Posterior vena cava (tissue), 2 donors: ENCODE measurements at places on chromosomes 2 and 18. TPM values are rescaled to one million over a fixed set of nuclear protein-coding genes. Genes with fewer than 3 reads are reported as not detected.
A peak's percentile ranks its signal among the peaks of the same experiment; 100 is the strongest.

GRCh38 chr2:70133491-70134322 lies 46.4 kb downstream of the PCBP1 start:
- DNase-seq = peak; percentile 13

DNA sequence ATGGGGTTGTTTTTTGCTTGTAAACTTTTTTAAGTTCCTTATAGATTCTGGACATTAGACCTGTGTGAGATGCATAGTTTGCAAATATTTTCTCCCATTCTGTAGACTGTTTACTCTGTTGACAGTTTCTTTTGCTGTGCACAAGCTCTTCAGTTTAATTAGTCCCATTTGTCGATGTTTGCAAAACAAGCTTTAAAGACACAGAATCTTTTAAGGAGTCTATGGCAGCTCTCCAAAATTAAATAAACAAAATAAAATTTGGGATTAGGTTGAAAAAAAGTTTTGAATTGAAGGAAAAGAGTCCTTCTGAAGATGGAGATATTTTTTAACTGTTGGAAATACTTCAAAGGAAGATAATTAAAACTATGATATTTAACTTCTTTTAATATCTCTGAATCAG lies 88.8 kb downstream of the MAP3K20 start:
- no peak for DNase-seq

- DNase-seq = no peak
These were observed 477.5 kb downstream of the SLC4A3 start for GRCh38 chr2:220104871-220105351.

- DNase-seq = no peak
These were observed 110.2 kb upstream of the LHCGR start for GRCh38 chr2:48865704-48866103.

- no peak for DNase-seq
These were observed 583 bp downstream of the NEMP2 start for GRCh38 chr2:190533968-190534309.

- peak; percentile 53 for DNase-seq
These were observed 29.6 kb upstream of the ALPP start for GRCh38 chr2:232348936-232349335.

DNA sequence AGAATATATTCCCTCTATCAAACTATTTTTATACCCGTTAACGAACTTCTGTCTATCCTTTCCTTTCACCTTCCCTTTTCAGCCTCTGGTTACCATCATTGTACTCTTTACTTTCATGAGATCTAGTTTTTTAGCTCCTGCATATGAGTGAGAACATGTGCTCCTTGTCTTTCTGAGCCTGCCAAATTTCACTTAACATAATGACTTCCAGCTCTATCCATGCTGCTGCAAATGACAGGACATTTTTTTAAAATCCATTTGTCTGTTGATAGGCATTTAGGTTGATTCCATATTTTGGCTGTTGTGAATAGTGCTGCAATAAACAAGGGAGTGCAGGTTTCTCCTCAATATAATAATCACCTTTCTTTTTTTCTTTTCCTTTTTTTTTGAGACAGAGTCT lies 8.2 kb upstream of the CCDC195 start:
- no peak for DNase-seq

DNA sequence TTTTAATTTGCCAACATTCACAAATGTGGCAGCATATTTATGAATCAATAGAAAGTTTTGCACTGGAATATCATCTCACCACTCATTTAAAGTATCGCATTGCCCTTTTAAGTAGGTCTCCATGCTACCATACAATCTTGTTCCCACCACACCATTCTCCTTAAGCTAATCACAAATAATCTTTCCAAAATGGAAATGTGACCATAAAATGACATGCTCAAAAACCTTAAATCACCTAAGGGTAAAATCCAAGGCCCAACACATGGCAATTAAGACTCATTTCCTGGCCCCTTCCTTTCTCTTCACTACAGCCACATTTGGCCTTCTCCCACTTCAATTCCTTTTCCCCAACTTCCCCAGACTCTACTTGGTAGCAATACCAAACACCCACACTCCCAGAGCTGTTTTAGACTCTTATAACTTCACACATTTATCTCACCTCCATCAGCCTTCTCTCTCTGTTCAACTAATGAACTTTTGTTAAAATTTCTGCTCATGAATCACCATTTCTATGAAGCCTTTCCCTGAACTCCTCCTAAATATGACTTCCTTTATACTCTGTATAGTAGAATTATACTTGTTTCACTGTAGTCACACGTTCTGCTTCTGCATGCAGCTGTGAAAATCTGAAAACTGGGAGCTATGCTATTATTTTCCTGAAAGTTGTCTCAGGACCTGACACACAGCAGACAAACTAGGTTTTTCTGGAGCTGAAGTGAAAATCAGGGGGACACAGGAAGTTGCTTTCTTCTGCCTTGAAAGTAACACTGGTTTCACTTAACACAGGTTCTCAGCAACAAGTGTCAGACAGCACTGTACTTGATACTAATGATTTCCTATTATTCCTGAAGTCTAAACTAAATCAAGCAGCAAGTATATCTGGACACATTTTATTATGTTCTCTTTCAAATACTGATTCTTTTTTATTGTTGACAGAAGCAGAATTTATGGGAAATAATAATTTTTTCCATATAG lies 303.9 kb downstream of the ZEB2 start:
- no peak for DNase-seq

- peak; percentile 80 for DNase-seq
These were observed 25.4 kb downstream of the HDAC4 start for GRCh38 chr2:239375278-239376061.

DNA sequence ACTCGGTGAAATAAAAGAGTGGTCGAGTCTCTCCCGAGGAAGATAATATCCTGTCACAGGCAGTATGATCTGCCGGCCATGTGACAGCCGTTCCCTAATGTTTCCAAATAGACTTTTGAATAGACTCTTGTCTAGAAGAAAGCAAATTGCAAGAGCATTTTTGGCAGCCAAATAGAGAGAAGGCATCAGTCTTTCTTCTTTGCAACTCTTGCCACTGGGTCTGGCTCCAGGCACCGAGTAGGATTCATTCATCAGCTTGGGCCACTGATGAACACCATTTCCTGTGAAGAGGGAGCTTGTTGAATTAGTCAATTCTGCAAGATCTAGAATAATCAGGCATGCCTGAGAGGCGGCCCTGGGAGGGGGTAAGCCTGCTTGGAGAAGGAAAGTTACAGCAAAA lies 165.6 kb downstream of the KLHL29 start:
- DNase-seq = peak; percentile 55

GRCh38 chr2:152432206-152432653 lies 97.3 kb downstream of the FMNL2 start:
- DNase-seq = no peak

DNA sequence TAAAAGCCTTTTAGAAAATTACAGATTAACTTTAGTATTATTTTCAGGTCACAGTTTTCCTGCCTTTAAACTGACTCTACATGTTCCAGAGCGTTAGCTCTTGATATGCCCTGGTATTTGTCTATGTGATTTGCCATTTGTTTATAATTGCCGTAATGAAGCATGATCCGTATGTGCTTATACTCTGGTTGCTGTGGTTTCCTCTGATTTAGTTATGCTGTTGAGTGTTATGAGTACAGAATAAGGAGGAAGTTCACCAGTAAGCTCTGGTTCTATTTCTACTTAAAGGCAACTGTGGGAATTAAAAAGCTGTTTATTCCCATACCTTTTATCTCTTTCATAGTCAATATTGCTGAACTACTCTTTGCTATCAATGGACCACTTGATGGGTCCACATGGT lies 123.5 kb downstream of the OSBPL6 start:
- no peak for DNase-seq

DNA sequence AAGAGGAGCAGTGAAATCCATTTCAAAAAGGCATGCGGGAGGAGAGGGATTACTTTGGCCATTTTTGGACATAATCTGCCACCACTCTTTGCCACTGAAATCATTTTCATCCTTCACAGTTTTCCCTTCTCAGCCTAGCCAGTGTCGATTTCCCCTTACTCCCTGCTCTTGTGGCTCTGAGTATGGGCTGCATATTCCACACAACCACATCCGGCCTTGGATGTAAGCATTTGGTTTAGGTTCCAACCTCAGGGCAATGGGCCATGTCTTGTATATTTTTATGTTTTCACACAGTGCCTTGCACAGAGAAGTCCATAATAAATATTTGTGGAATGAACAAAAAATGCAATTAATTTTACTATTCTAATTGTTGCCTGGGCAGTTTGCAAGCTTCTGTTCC lies 7.7 kb upstream of the SERPINE2 start:
- no peak for DNase-seq

GRCh38 chr2:11824901-11825828 lies 78.7 kb downstream of the LPIN1 start:
- no peak for DNase-seq

DNA sequence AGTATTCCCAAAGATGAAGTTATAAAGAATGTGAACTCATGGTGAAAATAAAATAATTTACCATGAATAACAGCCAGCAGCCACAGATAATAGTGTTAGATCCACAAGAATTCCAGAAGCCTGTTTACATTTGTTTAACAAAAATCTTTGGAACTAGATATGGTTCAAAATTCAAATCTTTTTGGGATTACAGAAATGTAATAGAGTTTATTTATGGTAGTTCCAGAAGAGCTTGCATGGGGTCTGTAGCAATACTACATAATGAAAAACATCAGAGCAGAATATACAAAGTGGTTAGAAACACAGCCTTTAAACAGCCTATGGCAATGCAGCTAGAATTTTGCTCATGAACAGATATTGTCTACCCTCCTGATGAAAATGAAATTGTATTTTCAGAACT lies 179.1 kb downstream of the RDH14 start:
- DNase-seq = no peak

GRCh38 chr18:6370886-6371635 lies 43.6 kb downstream of the L3MBTL4 start:
- DNase-seq = no peak

GRCh38 chr2:163319006-163319405 lies 416.8 kb downstream of the FIGN start:
- no peak for DNase-seq

- no peak for DNase-seq
These were observed 75.4 kb downstream of the PIEZO2 start for GRCh38 chr18:11073971-11074370.

GRCh38 chr2:99152199-99152895 lies 2.4 kb downstream of the TSGA10 start:
- no peak for DNase-seq

DNA sequence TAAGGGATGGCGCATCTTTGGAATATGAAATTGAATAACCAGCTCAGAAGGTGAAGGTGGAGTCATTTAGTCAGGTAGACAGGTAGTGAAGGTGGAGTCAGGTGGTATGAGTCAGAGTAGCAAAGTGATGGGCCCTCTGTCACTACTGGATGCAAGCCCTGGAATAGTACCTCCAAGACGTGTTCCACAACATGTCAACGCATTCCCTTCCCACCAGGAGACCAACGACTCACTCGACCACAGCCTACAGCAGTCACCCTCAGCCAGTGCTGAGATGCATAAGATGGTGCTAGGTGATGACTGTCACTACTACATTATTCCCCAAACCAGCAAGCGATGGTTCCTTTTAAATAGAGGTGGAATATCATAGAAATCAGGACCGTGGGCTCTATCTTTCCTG lies 6.8 kb downstream of the CPLX4 start:
- no peak for DNase-seq

- no peak for DNase-seq
These were observed 94.7 kb upstream of the CDKL4 start for GRCh38 chr2:39338502-39338901.

GRCh38 chr2:69278366-69278765 lies 108.7 kb downstream of the GFPT1 start:
- no peak for DNase-seq

DNA sequence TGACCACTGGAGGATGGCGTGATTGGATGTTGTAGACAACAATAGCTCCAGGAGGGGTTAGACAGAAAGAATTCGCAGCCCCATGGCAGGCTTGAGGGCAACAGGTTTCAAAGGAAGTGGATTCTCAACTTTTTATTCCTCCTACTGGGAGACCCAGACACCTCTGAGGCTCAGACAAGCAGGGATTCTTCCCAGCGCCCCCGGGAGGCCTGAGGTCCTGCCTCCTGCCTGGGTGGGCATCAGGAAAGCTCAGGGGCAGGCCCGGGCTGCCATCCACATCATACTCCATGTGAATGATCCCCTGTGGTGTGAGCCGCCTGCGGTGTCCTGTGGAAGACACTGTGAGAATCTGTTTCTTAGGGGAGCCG lies 203.5 kb downstream of the CYP26B1 start:
- DNase-seq = peak; percentile 48

- no peak for DNase-seq
These were observed 149.5 kb downstream of the ACOXL start for GRCh38 chr2:110881908-110882307.

DNA sequence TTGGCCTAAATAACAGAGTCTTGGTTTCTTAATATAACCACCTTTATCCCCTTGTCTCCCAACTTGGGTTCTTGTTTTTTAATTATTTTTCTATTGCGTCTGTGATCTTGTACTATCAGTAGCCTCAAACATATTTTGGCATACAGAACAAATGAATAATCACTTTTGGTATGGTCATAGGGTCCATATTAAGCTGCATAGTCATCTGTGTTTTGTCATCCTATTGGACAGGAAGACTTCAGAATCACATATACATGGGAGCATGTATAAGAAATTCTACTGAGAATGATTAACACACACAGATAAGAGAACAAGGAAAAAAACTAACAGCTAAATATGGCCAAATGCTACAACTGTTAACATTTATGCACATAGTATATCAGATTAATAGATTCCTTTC lies 126.0 kb downstream of the MEP1B start:
- no peak for DNase-seq

- no peak for DNase-seq
These were observed 9.0 kb upstream of the NPPC start for GRCh38 chr2:231935207-231935524.

DNA sequence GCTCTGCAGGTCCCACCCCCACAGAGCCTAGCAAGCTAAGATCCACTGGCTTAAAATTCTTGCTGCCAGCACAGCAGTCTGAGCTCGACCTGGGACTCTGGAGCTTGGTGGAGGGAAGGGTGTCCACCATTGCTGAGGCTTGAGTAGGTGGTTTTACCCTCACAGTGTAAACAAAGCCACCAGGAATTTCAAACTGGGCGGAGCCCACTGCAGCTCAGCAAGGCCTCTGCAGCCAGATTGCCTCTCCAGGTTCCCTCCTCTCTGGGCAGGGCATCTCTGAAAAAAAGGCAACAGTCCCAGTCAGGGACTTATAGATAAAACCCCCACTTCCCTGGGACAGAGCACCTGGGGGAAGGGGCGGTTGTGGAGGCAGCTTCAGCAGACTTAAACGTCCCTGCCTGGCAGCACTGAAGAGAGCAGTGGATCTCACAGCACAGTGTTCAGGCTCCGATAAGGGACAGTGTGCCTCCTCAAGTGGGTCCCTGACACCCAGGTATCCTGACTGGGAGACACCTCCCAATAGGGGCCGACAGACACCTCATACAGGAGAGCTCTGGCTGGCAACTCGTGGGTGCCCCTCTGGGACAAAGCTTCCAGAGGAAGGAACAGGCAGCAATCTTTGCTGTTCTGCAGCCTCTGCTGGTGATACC lies 20.0 kb upstream of the NEMP2 start:
- no peak for DNase-seq

CCDC88A gene
- 63.4 TPM for total RNA-seq

RETREG2 gene
- 54.4 TPM for total RNA-seq

DES gene
- total RNA-seq = 6,561 TPM

UGT1A10 gene
- total RNA-seq = not detected

GCKR gene
- 0.65 TPM for total RNA-seq

EIPR1 gene
- 14.1 TPM for total RNA-seq

COL4A4 gene
- 0.93 TPM for total RNA-seq

CHST9 gene
- total RNA-seq = not detected

TRIM43B gene
- total RNA-seq = not detected

GPR35 gene
- total RNA-seq = 1.8 TPM

FAM237A gene
- not detected for total RNA-seq

KIF1A gene
- 0.37 TPM for total RNA-seq

MOGAT1 gene
- total RNA-seq = not detected

LHCGR gene
- total RNA-seq = not detected

FOXD4L1 gene
- total RNA-seq = not detected

TTR gene
- not detected for total RNA-seq

SERPINB4 gene
- total RNA-seq = not detected
